ENCODE measurements at places on chromosomes 5 and 9.

GRCh38 chr5:96714951-96715451 is 52.8 kb downstream of the CAST start:
- DNase-seq: peak; percentile 12

DNA sequence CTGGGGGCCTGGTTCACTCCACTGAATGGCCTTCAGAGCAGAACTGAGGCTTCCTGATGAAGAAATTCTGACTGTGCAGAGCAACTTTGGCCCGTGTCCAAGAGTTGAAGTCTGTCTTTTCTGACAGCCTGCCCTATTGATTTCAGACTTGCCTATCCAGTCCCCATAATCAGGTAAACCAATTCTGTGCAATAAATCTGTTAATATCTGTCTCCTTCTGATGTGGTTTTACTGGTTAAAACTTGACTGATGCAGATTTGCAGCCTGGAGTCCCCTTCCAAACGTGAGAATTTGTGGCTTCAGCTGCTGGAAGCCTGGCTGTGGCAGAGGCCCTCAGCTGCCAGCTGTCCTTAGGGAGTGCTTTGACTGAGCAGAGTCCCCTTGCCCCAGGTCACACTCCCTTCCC is 283.9 kb upstream of the ANKRD55 start:
- no peak for DNase-seq

- no peak for DNase-seq
Observed at GRCh38 chr9:68705531-68706362, 707 bp downstream of the PIP5K1B start.

- DNase-seq: no peak
Observed at GRCh38 chr9:121075251-121076036, 689 bp downstream of the CNTRL start.

- no peak for DNase-seq
Observed at GRCh38 chr9:76025286-76025685, 134.8 kb downstream of the PCSK5 start.

DNA sequence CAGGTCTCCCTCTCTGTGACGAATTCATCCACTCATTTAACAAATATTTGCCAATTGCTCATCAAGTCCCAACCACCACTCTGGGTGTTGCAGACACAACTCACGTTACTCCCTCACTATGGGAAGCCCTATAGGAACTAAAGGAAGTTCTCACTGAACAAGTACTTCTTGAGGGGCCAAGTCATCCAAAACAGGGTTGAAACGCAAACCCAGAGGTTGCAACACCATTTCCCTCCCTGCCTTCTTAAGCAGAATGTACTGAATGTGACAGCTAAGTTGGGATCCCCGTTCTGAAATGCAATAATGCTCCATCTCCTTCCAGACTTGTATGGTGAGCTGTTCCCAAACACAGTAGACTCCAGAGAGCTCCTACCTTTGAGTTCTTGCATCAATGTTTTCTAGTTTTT is 34.3 kb downstream of the EPB41L4B start:
- no peak for DNase-seq

DNA sequence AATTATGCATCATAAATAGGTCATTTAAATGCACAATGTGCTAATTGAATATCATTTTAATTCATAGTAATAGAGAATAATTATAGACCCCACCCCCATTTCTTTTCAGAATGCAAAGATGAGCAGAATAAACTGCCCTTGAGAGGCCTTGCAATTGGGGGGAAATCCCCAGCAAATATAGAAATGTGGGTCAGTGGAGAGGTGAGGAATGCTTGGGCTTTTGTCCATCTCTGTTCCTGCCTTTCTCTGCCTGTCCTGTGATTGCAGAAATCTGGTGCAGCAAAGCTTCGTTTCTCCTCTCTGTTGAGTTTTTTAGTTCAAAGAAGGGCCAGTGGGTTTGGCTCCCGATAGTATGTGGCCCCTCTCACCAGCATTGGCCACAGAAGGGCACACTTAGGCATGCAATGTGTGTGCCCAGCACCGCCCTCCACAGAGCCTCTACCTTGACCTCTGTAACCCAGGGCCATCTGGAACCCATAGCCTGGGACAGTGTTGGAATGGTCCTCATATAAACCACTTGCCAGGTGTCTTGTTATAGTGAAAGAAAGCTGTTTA is 164.2 kb downstream of the SEMA6A start:
- DNase-seq: no peak

GRCh38 chr5:119332978-119333401 is 22.8 kb upstream of the TNFAIP8 start:
- DNase-seq: no peak

GRCh38 chr9:7186175-7186574 is 428.4 kb downstream of the KDM4C start:
- no peak for DNase-seq
